HS-5 (cell line): ENCODE measurements at places on chromosomes 5 and 9.

DNA sequence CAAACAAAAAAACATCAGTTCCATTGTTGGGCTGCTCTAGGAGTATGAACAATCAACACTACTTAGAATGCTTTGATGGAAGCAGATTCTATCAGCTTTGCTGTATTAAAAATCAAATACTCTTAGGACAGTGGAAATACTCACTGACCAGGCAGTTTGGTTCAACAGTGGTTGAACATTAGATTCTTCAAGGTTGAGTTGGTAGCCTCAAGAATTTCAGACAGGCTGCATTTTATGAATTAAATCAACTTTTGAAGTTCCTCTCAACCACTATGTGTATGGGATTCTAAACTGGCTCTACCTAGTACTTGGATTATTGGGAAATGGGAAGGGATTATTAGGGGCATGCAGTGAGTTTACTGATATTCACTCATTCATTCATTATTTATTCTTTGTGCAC lies 35.0 kb downstream of the ACTBL2 start:
- DNase-seq = no peak

GRCh38 chr5:32342656-32343055 lies 29.9 kb upstream of the MTMR12 start:
- no peak for DNase-seq

- DNase-seq = no peak
Measured at GRCh38 chr9:84570482-84571154, 98.9 kb upstream of the NTRK2 start.

DNA sequence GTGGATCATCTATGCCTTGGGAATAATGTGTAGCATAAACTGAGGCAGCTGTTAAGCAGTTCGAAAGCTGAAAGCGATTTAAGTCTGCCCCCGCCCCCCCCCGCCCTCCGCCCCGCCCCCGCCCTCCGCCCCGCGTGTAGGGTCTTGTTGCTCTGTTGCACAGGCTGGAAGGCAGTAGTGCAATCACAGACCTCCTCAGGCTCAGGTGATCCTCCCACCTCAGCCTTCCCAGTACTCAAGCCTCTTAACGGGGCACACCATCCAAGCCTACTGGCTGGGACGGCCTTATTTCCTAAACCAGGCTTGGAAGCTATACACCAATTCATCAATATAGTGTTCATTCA lies 945 bp downstream of the ANKDD1B start:
- no peak for DNase-seq

DNA sequence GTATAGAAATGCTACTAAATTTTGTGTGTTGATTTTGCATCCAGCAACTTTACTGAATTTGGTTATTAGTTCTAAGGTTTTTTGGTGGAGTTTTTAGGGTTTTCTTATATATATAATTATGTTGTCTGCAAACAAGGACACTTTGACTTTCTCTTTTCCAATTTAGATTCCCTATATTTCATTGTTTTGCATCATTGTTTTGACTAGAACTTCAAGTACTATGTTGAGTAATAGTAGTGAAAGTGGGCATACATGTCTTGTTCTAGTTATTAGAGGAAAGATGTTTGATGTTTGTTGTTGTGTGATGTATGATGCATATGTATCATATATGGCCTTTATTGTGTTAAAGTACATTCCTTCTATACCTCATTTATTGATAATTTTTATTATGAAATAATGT lies 362.3 kb upstream of the PRR16 start:
- no peak for DNase-seq

GRCh38 chr5:139416651-139417050 lies 12.8 kb upstream of the SPATA24 start:
- DNase-seq = no peak

- no peak for DNase-seq
Measured at GRCh38 chr5:56649569-56649968, 165.8 kb upstream of the MAP3K1 start.

GRCh38 chr5:130541617-130542221 lies 623.3 kb downstream of the HINT1 start:
- DNase-seq = peak; percentile 26

GRCh38 chr9:132575811-132576210 lies 6.6 kb upstream of the BARHL1 start:
- DNase-seq = no peak

GRCh38 chr5:126931963-126932660 lies 98.2 kb downstream of the MARCHF3 start:
- DNase-seq = no peak

GRCh38 chr9:70485273-70485858 lies 70.9 kb upstream of the KLF9 start:
- DNase-seq = no peak

DNA sequence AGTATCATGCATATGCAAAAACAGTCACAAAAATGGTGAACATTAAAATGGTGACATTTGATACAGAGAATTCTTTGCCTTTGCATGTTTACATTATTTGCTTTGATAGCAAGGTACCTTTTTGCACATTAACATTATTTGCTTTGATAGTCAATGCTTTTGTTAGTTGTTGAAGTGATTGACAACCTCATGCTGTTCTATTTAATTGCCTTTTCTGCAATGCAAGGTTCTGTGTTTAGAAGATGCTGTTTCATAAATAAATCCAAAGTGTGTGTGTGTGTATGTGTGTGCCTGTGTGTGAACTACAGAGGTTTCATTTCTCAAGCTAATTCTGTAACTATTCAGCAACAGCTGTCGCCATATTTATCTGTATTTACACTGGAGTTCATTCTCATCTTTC lies 668.7 kb downstream of the NR2F1-AS1 start:
- DNase-seq = no peak

DNA sequence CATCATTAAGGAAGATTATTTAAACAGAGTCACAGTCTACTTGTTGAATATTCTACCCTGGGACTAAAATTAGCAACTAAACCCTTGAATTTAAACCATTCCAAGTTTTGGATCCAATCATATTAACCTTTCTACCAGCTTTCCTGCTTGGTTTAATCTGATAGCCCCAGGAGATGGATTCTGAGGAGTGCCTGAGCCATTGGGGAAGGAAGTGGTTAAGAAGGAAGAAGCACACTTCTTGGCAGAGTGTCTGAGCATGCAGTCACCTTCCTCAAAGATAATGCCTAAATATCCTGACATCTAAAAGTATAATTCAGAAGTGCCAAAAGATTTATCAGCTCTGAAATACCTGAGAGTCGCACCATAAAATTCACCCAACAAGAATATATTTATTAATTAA lies 74.1 kb upstream of the SNCAIP start:
- DNase-seq = no peak

GRCh38 chr5:84242286-84242685 lies 142.4 kb downstream of the EDIL3 start:
- peak; percentile 34 for DNase-seq

DNA sequence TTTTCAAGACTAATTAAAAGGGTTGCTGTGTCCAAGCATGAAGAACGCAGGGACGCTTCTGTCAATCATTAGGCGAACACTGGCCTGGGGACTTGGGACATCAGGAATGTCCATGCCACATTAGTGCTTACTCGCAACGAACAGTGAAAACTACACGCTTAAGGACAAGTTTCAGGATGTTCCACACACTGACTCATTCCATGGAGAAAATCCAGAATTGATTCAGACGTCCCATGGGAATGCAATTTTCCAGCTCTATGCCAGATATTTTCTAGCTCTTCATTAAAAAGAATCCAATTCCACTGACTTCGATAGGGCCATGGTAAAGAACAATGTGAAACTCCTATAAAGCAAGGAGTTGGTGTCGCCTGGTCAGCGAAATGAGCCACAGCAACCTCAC lies 98.2 kb downstream of the CAMSAP1 start:
- peak; percentile 38 for DNase-seq

GRCh38 chr9:127801955-127802575 lies 617 bp upstream of the FPGS start:
- no peak for DNase-seq

GRCh38 chr9:126844085-126844484 lies 16.4 kb upstream of the ZBTB34 start:
- DNase-seq = peak; percentile 74

- no peak for DNase-seq
Measured at GRCh38 chr5:135005076-135005475, 29.0 kb downstream of the PITX1 start.

- DNase-seq = no peak
Measured at GRCh38 chr5:74282490-74282889, 358.0 kb downstream of the ENC1 start.

DNA sequence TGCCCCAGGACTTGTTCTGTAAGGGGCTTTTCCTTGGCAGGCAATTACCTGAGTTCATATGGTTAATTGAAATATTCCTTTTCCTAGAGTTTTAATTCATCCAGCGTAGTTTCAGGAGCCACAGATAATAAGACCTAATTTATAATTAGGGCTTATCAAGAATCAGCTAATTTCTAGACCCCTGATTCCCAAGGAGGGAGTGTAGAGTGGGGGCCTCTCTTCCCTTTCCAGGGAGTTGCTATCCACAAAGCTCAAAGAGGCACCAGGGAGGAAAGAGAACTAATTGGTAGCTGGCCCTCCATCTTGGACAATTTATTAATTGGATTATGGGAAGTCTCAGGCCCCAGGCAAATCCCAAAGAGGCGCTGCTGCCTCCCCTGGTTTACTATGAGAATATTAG lies 75.8 kb upstream of the ZNF618 start:
- no peak for DNase-seq

GRCh38 chr5:96714450-96714849 lies 52.3 kb downstream of the CAST start:
- no peak for DNase-seq

DNA sequence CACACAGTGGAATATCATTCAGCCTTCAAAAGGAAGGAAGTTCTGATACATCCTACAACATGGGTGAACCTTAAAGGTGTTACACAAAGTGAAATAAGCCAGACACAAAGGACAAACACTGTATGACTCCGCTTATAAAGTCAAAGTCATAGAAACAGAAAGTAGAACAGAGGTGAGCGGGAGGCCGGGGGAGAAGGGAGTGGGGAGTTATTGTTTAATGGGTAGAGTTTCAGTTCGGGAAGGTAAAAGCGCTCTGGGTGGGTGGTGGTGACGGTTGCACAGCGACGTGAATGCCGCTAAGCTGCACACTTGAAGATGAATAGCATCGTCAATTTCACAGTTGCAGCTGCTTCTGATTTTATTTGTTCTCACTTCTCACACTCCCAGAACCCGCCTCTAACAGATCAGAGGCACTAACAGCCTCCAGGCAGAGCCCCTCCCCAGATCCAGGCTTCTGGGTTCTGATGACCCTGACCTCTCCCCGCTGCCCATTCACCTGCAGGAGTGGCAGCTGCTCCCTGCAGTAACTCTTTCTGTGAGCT lies 34.1 kb downstream of the BNIP1 start:
- DNase-seq = no peak

GRCh38 chr5:849651-850301 lies 1.0 kb downstream of the ZDHHC11 start:
- DNase-seq = no peak

GRCh38 chr5:128537221-128537999 lies 635 bp downstream of the FBN2 start:
- DNase-seq = no peak
